Stimulated activated CD4-positive, alpha-beta T cell treated with anti-CD3 and anti-CD28 coated beads, TNF-alpha, amount 100 ng/mL, for 48 hours (primary cell): ENCODE measurements at places on chromosomes 16 and 17.

DNA sequence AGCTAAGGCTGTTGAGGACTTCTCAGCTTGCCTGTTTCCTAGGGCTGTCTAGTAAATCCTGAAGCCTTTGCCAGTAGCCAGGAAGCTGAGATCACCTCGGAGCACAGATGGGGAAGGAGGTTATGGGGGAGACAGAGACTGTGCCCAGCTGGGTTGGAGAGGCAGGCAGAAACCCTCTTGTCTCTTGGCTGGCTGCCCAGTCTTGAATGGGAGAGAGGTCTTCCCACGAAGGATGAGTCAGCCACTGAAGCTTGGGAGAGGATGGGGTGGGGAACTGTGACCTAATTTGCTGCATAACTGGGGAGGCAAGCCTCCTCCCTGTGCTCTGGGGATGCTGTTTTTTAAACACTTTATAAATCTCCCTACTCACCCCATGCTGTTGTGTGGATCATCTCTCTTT is 69.8 kb downstream of the SHISA9 start:
- DNase-seq: no peak

DNA sequence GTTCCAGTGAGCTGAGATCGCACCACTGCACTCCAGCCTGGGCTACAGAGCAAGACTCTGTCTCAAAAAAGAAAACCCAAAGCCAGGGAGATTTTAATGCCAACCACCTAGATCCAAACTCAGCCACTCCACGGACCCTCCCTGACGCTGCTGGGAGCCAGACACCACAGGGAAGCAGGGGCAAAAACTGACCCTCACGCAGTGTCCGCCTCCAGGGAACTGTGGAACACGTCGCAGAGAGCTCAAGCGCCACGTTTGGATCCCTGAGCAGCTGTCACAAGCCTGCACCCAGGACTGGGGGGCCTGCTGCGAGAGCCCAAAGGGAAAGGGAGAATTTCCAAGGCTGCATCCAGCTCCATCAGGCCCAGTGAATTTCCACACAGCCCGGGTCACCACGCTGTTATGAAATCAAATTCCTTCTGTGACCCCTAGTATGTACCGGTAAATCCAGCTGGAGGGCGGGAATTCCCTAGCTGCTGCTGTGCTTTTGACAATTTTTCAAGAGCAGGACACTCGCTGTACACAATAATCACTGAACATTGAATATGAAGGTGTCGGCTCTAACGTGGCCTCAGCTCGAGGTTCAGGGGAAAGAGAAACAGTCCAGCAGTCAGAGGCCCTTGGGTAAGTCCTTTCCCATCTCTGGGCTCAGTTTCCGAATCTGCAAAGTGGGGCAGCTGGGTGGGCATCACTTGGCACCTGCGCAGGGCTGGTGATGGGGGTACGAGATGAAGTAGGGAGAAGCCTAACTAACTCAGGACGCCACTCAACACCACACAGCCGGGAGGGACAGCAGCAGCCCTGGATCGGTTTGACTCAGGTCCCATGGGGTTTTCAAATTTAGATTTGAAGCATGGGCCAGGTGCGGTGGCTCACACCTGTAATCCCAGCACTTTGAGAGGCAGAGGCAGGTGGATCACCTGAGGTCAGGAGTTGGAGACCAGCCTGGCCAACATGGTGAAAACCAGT is 8.6 kb downstream of the CARHSP1 start:
- DNase-seq: no peak

DNA sequence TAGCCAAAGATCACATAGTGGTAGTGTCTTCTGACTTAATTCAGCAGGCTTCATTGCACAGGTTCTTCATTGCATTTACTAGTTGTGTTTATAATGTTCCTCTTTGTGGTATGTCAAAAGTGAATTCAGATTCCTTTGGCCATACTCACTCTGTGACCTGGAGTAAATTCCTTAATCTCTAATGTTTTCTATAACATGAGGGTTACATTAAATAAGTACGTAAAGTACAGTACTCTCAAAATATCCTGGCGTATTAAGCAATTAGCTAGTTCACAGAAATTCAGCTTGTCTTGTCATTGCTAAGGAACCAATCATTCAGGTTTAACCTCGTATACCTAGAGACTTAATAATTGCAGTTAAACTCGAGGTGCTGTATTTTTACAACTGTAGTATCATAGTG is 4.2 kb downstream of the RPS6KB1 start:
- no peak for DNase-seq

GRCh38 chr16:12455287-12455798 is 348.3 kb downstream of the CPPED1 start:
- no peak for DNase-seq

- no peak for DNase-seq
Observed at GRCh38 chr17:33888455-33888854, 366.6 kb upstream of the CCL2 start.
